Frontal cortex (tissue), 4 donors: ENCODE measurements at places on chromosomes 1 and 21.

DNA sequence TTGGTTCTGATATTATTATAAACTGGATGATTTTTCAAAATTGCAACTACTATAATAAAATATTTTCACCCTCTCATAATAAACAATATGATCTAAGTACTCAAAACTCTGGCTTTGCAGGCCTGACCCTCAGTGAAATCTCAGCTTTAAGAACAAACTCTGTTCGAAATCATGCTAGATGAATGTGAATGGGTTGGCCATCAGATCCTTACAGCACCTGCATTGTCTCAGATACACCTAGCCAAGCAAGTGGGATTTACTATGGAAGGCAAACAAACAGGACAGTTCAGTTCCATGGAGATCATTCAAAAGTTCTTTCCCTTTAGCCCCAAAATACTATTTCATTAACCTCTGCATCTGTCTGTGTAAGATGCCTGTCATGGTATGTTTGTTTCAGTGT lies 44.8 kb downstream of the STYXL2 start:
- no peak for DNase-seq

GRCh38 chr1:152111515-152111968 lies 3.7 kb downstream of the TCHH start:
- no peak for DNase-seq

DNA sequence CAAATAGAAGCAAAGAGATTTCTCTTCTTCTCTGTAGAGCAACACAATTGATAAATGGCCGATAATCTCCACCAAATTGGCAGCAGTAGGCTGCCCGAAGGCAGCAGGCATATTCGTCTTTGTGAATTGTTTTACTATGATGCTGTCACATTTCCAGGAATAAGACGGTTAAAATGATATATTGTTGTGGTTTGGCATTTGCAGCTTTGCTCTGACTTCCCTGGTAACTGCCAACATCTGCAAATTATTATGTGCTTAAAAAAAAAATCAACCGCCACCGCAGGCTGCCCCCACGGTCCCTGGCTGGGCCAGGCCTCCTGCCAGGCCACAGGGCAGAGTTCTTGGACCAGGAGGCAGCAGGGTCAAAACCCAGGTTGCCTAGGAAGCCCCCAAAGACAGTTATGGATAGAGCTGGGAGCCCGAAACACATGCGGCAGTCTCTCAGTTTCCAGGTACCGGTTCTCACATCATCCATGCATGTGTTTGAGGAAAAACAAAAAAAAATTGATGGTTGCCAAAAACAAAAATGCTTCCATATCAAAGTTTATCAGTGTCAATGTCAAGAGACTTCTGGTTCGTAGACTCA lies 179.3 kb downstream of the ETS2 start:
- DNase-seq, result no peak

- no peak for DNase-seq
These were observed 45.3 kb upstream of the COL18A1 start for GRCh38 chr21:45359451-45360217.

DNA sequence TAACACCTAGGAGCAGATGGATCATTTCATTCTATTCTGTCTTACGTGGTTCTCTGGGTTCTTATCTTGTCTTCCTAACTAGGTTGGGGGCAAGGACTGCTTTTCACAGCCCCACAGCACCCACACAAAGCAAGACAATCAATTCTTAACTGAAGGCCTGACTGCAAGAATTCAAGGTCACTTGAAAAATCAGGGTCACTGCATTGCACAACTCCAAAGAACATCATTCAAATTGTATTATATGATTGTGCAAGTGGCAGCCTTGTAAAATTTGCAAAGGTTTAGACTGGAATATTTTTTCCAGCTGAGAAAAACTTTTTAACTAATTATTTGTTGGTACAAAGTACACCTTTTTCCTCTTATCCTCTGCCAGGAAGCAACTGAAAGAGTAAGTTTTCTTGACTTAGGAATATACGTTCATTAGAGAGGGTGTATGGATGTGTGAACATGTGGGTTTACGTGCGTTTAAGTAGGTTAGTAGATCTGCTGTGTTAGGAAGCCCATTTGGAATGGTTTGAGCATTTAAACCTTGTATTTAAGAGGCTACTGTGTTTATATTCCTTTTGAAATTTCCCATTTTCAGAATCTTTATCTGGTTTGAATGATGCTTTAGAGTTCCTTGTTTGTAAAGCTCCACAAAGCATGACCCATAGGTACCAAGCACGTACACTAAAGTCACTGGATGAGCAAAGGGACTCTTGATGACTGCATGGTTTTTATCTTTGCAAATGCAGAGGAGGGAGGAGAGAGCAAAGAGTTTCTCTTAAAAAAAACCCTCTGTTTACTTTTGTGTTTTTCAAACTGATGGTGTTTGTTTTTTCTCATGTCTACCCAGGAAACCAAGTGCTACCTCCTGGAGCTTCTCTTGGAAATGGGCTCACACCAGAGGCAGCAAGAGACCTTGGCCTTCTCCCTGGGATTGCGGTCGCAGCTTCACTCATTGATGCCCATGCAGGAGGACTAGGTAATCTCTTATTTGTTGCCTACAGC lies 214.9 kb downstream of the FGGY start:
- DNase-seq, result no peak

DNA sequence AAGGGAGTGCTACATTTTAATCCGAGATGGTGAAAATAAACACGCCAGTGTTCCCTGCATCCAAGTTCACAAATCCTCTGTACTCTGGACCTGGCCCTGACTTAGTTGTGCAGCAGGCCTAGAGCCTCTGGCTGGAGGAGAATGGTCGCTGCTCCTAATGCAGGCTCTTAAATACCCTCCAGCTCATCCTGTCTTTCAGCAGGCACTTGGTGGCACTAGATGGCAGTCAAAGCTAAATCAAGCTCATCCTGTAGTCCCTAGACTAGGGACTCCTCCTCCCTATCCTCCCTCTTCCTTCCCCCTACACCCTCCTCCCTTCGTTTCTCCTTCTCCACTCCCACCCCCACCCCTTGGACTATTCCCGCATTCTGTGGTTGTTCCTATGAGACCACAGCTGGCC lies 41.6 kb upstream of the MTR start:
- DNase-seq, result no peak

- DNase-seq, result peak; percentile 34
These were observed 133.7 kb downstream of the CAPN8 start for GRCh38 chr1:223531742-223532341.

GRCh38 chr1:199079994-199080393 lies 441.2 kb downstream of the PTPRC start:
- DNase-seq, result no peak
